ENCODE measurements at places on chromosomes 11 and 22. TPM values are rescaled to one million over a fixed set of nuclear protein-coding genes. Genes with fewer than 3 reads are reported as not detected.

Gene SLC7A4
- 6.0 TPM for total RNA-seq

GRCh38 chr11:117595440-117595839 lies 201.6 kb downstream of the DSCAML1 start:
- no peaks in the 10 kb centered on the region for H3K36me3 ChIP-seq
- H3K4me3 ChIP-seq, result no peak overlapping the region
- H3K27ac ChIP-seq, result no peak overlapping the region
- peaks cover 51% of the 10 kb centered on the region for H3K27me3 ChIP-seq

GRCh38 chr11:15695096-15695721 lies 580.5 kb downstream of the INSC start:
- no peak overlapping the region for H3K27ac ChIP-seq
- H3K36me3 ChIP-seq, result no peaks in the 10 kb centered on the region
- H3K4me1 ChIP-seq, result no peaks in the 10 kb centered on the region
- H3K4me3 ChIP-seq, result no peak overlapping the region
- DNase-seq, result no peak
- H3K27me3 ChIP-seq, result peaks cover 8% of the 10 kb centered on the region

DNA sequence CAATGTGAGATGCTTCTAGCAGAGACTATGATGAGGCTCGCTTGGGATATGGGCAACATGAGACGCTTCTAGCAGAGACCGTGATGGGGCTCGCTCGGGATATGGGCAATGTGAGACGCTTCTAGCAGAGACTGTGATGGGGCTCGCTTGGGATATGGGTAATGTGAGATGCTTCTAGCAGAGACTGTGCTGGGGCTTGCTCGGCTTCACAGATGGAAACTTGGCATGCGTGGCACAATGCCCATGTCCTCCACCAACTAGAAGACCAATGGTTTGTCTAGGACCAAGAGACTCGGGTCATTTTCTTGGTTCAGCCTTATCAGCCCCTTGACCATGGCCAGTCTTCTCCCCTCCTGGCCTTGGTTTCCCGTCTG lies 7.1 kb downstream of the MYEOV start:
- H3K27ac ChIP-seq, result no peak overlapping the region
- H3K4me1 ChIP-seq, result peaks cover 40% of the 10 kb centered on the region
- no peak overlapping the region for H3K4me3 ChIP-seq
- H3K27me3 ChIP-seq, result no peaks in the 10 kb centered on the region

GRCh38 chr11:19426756-19427403 lies 186.1 kb upstream of the E2F8 start:
- H3K4me1 ChIP-seq, result no peaks in the 10 kb centered on the region
- DNase-seq, result no peak
- H3K27me3 ChIP-seq, result no peaks in the 10 kb centered on the region
- no peaks in the 10 kb centered on the region for H3K36me3 ChIP-seq

Gene PHLDB1
- total RNA-seq, result 14.3 TPM

GRCh38 chr11:36007127-36007655 lies 63.3 kb downstream of the LDLRAD3 start:
- peaks cover 8% of the 10 kb centered on the region for H3K4me1 ChIP-seq
- DNase-seq, result no peak
- H3K27me3 ChIP-seq, result no peaks in the 10 kb centered on the region
- no peaks in the 10 kb centered on the region for H3K36me3 ChIP-seq

DNA sequence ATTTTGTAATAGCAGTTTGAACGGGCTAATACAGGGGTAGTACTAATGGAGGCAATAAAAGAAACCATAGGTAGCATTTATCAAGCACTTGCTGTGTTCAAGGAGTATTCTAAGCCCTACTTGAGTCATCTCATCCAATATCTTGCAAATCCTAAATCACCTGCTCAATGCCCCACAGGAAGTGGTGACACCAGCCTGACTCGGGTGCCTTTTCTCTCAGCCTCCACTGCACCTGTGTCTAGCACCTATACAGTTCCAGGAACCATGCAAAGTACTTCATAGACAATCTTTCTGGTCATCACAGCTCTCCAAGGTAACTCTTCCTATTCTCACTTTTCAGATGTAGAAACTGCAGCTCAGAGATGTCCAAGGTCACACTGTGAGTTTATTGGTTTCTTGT lies 98.0 kb downstream of the PRR5L start:
- no peaks in the 10 kb centered on the region for H3K36me3 ChIP-seq
- peaks cover 15% of the 10 kb centered on the region for H3K4me1 ChIP-seq
- H3K4me3 ChIP-seq, result no peak overlapping the region
- no peak overlapping the region for H3K27ac ChIP-seq
- DNase-seq, result no peak

DNA sequence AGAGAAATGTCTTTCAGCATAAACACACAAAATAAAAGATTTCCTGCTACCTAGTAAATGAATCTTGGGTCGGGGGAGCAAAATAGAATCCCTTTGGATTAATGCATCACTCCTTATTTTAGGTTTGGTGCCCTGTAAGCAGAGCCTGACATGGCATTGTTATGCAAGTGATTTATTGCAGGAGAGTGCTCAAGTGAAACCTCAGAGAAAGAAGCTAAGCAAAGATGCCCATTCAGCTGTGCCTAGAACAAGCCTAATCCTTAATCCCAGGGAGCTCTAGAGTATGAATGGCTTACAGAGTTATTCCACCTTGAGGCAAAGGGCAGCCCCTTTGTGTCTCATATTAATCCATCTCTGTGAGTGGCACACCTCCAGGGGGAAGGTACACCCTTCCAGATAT lies 21.1 kb downstream of the C11orf87 start:
- H3K4me3 ChIP-seq, result no peak overlapping the region
- no peak overlapping the region for H3K27ac ChIP-seq
- no peak for DNase-seq
- no peaks in the 10 kb centered on the region for H3K36me3 ChIP-seq

All from esophagus squamous epithelium (tissue), 5 donors.